ENCODE measurements at places on chromosomes 1 and 21. TPM values are rescaled to one million over a fixed set of nuclear protein-coding genes. Genes with fewer than 3 reads are reported as not detected.

GRCh38 chr1:89170170-89171066 lies 5.4 kb downstream of the GBP7 start:
- DNase-seq: no peak

DNA sequence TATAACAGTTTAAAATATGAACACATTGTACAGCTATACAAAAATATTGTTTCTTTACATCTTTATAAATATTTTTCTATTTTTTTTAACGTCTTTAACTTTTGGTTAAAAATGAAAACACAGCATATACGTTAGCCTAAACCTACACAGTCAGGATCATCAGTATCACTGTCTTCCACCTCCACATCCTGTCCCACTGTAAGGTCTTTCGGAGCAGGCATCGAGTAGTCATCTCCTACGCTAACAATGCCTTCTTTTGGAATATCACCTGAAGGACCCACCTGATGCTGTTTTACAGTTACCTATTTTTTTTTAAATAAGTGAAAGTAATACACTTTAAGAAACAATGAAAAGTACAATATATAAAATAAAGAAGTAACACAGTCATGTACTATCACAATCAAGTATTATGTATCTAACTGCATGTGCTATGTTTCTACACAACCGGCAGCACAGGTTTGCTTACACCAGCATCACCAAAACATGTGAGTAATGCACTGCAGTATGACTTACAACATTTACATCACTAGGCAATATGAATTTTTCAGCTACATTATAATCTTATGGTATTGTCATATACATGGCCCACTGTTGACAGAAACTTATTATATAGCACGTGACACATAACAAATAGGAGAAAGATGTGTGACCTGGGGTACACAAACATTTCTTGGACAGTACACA lies 254.4 kb downstream of the AKT3 start:
- peak; percentile 73 for DNase-seq

AMY1A gene
- total RNA-seq: not detected

GRCh38 chr1:156422602-156423091 lies 53.6 kb downstream of the RHBG start:
- no peak for DNase-seq

GRCh38 chr1:111275780-111276433 lies 14.7 kb upstream of the CHIA start:
- DNase-seq: no peak

CNKSR1 gene
- 4.2 TPM for total RNA-seq

OBSCN gene
- 11.1 TPM for total RNA-seq

C1QTNF12 gene
- total RNA-seq: 3.9 TPM

GRCh38 chr1:171352554-171352953 lies 38.6 kb downstream of the FMO4 start:
- no peak for DNase-seq

DNA sequence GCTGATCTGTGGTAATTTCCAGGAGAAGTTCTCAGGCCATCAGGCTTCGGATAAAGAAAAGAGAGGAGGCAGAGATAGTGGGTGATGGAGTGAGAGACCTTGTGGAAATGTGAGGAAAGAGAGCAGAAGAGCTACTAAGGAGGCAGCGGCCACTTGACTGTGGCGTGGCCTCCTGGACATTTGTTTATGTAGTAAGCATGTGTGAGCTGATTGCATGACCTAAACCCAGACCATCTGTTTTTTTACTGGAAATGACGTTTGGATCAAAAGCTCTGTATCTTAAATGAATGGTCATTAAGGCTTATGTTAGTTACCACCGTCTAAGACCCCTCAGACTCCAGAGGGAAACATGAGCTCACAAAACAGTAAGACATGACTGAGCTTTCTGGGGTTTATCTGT lies 13.6 kb downstream of the ATP1B1 start:
- no peak for DNase-seq

PROX1 gene
- 4.8 TPM for total RNA-seq

GRCh38 chr1:25796811-25797458 lies 3.1 kb upstream of the SELENON start:
- DNase-seq: peak; percentile 46

DNA sequence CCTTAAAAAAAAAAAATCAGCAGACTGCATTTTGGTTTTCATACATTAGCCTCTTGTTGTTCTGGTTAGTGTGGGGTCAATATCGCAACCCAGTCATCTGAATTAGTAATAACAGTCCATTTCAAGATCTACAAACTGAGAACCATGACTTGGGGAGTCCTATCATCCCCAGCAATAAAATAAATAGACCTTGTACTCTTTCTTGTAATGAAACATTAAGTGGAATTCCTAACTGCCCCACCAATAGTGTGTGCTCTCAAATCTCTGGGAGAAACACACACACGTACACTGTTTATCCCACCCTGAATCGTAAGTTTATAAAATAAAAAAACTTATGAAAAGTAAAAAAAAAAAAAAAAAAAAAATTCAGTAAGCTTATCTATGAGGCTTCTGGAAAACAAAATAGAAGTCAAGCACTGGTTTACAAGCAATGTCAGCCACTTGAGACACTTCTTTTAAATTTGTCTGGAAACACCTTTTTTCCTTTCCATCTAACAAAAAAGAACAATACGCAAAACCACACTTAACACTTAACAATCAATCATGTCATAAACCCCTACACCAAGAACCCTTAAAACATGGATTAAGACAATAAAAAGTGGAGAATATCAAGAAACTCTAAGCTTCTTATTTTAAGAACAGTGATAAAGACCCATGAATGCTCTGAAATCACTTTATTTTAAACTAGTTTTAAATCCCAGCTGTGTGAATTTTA lies 53.1 kb downstream of the PUM1 start:
- DNase-seq: no peak

DNA sequence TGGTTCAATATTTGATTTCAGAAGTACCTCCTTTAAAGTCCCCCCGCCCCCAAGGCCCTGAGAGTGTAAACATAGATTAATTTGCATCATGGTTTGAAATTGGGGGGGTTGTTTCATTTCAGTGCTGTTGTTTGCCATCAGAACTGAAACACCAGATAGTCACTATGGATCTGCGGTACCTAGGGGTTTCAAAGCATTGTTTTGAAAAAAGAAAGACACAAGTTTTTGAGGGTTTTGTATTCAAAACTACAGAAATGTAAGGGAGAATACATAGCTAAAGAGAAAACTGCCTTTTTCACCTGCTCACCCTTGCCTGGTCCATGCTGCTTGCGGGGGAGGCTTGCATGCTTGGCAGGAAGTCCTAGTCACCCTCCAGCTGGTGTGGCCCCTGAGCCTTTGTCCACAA lies 59.3 kb downstream of the ACP6 start:
- DNase-seq: no peak

- DNase-seq: no peak
These were observed 38.9 kb downstream of the CD247 start for GRCh38 chr1:167479331-167479979.

LCE1F gene
- not detected for total RNA-seq

- peak; percentile 95 for DNase-seq
These were observed at the start of gene DDX20 for GRCh38 chr1:111755331-111756123. TSS of gene DDX20 (plus strand) at chr1:111755901. CDS start at chr1:111755925, 24 bp downstream.

DNA sequence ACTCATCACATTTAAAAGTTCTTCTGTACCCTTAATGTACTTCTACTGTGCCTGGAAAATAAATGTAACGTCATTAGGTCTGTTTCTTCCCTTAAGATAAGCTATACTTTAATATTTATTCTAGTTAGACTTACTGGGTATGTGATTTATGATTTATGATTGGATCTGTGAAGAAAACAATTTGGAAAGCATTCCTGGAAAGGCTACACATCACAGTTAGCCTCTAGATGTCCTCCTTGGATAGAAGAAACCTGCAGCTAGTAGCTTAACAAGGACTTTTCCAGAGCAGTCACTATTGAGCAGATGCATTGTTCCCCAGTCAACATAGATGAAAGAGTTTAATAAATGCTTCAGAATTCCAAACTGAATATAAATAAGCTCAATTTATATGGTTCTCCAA lies 22.2 kb upstream of the ABL2 start:
- DNase-seq: peak; percentile 39

DNA sequence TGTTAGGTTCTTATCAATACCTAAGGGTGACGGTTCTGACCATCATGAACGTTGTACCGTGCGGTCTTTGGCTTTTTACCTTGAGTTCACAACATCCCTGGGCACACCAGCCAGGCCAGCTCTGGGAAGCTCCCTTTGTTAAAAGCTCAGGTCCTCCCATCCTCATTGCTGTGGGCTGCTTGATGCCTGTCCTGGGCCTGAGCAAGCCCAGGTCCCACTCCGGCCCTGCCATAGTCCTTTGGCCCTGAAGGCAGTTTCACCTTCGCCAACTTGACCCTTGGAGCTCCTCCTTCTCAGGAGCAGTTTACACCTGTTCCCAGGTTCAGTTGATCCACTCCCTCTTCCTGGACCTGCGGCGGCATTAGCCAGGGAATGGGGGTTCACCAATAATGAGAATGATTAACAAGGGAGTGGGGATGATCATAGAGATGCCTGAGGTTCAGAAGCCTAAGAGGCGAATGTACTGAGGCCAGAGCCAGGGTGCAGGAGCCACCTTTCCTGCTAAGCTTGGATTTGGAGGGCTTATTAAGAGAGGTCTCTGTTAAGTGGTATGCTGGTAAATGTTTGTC lies 40.2 kb downstream of the DHCR24 start:
- DNase-seq: no peak

GRCh38 chr1:67361641-67362040 lies 54.0 kb downstream of the IL12RB2 start:
- DNase-seq: no peak

DNA sequence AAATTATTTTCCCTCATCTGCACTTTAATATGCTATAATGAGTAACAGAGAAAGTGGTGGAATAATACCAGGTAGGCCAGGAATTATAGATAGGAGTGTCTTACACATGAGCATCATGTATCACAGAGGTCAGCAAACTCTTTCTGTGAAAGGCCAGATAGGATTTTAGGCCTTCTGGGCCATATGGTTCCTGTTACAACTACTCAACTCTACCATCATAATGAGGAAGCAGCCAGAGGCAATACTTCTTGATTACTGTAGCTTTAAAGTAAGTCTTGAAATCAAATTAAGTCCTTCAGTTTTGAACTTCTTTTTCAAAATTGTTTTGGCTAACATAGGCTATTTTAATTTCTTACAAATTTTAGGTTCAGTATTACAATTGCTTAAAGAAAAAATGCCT lies 32.1 kb upstream of the IGSF3 start:
- DNase-seq: no peak

KRTAP11-1 gene
- total RNA-seq: not detected

DNA sequence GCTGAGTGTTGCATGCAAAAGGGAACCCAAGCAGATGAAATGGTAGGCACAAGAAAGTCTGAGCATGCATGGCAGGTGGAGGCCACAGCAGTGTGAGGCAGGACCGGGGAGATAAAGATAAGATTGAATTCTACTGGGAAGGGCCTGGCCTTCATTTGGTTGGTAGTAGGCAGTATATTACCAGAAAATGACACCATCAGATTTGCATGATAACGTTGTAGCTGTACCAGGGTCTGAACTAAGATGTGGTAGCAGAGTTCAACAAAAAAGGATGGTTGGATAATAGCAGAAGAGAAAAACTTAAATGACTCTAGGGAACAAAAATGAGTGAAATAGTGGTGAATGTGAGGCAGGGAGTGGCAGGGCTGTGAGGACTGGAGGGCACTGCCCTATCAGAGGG lies 75.6 kb upstream of the DNAJC6 start:
- no peak for DNase-seq

KCNJ15 gene
- 1.8 TPM for total RNA-seq

MRPL39 gene
- 29.6 TPM for total RNA-seq

USP1 gene
- total RNA-seq: 11.4 TPM

ANXA9 gene
- total RNA-seq: not detected

PADI3 gene
- total RNA-seq: 0.09 TPM

DNA sequence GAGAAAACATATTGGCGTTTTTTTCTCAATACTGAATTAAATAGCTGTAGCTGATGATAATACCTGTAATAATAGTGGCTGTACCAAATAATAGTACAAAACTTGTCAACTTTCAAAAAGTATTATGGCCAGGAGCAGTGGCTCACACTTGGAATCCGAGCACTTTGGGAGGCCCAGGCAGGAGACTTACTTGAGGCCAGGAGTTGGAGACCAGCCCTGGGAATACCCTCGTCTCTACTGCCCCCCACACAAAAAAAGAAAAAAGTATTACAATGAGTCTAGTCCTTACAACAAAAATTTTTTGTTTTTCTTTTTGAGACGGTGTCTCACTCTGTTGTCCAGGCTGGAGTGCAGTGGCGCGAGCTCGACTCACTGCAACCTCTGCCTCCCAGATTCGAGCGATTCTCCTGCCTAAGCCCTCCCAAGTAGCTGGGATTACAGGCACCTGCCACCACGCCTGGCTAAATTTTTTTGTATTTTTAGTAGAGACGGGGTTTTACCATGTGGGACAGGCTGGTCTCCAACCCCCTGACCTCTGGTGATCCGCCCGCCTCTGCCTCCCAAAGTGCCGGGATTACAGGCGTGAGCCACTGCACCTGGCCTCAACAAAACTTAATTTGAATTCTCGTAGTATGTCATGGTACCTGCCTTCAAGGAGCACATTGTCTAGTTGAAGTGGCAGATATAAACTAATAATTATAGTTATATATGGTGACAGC lies 1.4 kb downstream of the RBBP4 start:
- DNase-seq: no peak

GRCh38 chr1:209430821-209431259 lies 152.7 kb upstream of the CAMK1G start:
- DNase-seq: no peak

GJA9 gene
- not detected for total RNA-seq

- no peak for DNase-seq
These were observed 4.4 kb downstream of the RER1 start for GRCh38 chr1:2396059-2396458.

DNA sequence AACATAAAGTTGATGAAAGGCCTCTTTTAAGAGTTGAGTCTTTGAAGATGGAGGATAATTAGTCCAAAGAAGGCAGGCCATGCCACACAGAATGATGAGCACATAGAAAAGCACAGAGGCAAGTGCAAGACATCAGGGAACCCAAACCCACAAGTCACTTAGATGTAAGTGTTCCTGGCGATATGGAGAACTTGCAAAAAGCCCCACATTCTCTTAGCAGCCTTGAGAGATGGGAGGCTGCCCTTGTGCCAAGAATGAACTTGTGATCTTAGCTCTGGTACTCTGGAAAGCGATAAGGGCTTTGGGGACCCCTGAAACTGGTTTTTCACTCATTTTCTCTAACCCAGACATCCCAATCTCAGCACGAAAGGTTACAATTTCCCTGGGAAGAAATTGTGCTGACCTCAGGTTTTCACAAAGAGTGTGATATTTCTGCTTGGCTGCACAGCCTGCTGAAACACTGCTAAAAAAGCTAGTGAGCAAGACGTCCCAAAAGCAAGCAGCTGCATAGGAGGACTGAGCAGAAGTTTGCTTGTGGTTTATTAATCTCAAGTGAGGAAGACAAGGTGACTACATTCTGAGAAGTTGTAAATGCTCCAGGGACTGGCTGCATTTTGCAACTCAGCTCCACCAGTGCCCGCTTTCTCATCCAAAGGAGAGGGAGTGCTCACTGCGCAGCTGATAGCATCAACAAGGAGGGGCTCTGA lies 496.9 kb upstream of the CAMK1G start:
- DNase-seq: peak; percentile 32

DNA sequence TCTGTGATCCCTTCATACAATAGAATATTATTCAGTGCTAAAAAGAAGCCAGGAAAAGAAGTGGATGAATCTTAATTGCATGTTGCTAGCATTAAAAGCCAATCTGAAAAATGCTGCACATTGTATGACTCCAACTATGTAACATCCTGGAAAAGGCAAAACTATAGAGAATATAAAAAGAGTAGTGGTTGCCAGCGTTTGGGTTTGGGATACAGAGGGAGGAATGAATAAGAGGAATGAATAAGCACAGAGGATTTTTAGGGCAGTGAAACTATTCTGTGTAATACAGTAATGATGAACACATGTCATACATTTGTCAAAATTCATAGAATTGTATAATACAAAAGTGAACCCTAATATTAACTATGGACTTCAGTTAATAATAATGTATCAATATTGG lies 42.5 kb downstream of the GPR88 start:
- no peak for DNase-seq

MTX1 gene
- 39.8 TPM for total RNA-seq
